ENCODE measurements at places on chromosomes 12 and 14.

DNA sequence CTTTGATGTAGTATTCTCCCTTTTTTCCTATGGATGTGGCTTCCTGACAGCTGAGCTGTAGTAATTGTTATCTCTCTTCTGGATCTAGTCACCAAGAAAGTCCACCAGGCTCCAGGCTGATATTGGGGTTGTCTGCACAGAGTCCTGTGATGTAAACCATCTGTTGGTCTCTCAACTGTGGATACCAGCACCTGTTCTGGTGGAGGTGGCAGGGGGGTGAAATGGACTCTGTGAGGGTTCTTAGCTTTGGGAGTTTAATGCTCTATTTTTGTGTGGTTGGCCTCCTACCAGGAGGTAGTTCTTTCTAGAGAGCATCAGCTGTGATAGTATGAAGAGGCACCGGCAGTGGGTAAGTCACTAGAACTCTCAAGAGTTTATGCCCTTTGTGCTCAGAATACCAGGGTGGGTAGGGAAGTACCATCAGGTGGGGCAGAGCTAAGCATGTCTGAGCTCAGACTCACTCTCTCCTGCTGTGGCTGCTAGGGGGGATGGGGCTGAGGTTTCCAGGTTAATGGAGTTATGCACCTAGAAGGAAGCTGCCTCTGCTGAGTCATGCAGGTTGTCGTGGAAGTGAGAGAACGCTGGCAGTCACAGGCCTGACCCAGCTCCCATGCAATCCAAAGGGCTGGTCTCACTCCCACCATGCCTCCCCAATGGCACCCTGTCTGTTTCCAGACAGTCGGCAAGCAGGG is 3.0 kb upstream of the TAS2R14 start:
- DNase-seq: no peak

- no peak for DNase-seq
Measured at GRCh38 chr14:53875324-53875897, 81.2 kb downstream of the BMP4 start.

DNA sequence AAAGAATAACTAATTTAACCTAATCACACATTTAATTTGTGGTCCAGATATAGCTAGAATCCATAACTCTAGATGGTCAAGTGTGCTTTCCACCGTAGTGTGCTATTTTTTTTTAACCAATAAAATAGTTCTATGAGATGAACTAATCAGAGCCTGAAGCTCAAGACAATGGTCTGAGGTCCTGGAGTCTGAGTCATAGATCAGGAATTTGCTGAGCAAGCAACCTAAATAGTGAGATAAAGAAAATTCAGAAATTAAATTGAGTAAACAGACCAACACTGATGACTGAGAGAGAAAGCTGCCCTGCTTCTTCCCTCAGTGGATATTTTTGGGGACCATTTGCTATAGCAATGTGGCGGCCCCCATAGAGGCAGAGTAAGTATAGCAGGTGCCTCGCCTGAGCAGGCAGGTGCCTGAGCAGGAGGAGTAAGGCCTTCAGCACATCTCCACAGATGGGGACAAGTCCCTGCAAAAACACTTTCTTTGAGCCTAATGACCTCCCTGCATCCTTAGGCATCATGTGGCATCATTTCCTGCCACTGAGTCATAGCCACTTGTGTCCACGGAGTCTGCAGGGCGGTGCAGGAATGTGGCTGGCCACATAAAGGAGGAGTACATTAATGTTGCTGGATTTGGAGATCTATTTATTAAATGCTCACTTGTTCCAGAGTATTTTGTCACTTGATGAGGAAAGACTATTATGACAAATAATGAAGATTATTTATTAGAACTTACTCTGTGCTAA is 13.9 kb upstream of the CLEC4E start:
- no peak for DNase-seq

GRCh38 chr14:20774258-20774824 is 6.1 kb downstream of the EDDM3B start:
- no peak for DNase-seq

DNA sequence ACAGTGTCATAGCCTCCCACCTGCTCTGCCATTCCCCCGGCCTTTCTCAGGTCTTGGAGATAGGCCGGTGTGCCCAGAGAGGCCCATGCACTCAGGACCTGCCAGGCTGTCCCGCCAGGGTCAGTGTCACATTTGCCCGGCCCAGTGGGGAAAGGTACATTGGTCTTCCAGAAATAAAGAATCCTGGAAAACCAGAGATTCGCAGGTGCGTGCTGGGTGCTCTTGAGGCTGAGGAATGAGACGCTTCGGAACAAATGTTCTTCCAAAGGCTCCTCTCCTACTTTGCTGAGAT is 205.8 kb upstream of the RTL1 start:
- DNase-seq: no peak

GRCh38 chr14:21486640-21487087 is 9.7 kb downstream of the TOX4 start:
- DNase-seq: no peak

GRCh38 chr12:128111951-128112350 is 155.0 kb upstream of the TMEM132C start:
- DNase-seq: no peak

DNA sequence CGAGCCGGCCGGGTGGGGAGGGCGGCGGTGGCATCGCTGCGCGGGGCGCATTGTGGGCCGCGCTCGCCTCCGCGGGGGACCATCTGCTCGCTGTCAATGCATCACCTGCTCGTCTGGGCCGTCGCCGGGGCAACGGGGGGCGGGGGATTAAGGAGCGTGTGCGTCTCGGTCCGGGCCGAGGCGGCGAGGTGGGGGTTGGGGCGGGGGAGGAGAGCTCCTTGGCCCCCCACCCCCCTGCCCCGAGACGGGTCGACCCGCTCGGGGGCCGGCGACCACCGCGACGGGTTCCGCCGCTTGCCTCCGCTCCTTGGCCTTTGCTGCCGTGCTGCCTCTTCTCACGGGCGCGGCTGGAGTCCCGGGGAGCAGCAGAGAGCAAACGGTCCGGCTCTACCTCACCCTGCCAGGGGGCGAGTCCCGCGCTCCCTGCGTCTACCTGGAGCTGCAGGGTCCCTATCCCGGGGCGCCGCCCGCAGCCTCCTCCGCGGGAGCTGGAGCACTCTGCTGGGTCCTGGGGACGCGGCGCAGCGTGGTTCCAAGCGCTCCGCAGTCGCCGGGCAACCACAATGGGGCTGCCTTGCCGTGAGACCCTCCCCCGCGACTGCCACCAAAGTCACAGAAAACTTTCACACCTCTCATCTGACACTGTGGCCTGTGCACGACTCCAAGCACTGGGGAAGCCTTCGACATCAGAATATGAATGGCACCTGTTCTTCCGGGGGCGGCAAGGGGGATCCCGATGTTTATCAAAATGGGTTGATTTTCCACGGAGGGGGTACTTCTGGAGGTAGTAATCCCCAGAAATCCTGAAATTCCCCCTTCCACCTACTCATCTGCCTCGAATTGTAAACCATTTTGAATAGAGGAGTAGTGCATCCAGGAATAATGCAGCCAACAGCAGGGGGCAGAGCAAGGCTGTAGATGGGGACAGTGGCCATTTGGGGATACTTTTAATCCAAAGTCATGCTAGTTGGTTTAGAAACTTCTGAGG is at the start of gene C12orf42:
Gene C12orf42, minus strand, starts transcription at position 500 of the 988 bp plus-strand sequence. CDS start 17,542 bp downstream, outside the sequence.
- DNase-seq: peak; percentile 45

DNA sequence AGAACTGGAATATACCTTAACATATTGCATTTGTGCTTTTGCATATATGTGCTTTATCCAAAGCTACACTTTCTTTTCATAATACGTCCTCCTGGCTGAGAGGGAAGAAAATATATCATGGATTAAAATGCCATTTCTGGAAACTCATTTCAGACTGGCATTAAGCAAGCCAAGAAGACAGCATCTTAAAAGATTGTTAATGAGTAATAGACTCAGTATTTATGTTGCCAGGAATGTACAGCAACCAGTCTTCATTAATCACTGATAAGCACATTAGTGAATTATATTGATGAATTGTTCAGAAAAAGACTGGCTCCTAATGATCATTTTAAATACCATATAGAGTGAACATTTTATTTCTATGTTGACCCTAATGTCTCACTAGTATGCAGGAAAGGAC is 134.9 kb upstream of the IFNG-AS1 start:
- DNase-seq: no peak

GRCh38 chr12:2691345-2692071 is 103.3 kb upstream of the FKBP4 start:
- DNase-seq: peak; percentile 61

- no peak for DNase-seq
Measured at GRCh38 chr12:57377103-57377840, 53.6 kb downstream of the R3HDM2 start.

DNA sequence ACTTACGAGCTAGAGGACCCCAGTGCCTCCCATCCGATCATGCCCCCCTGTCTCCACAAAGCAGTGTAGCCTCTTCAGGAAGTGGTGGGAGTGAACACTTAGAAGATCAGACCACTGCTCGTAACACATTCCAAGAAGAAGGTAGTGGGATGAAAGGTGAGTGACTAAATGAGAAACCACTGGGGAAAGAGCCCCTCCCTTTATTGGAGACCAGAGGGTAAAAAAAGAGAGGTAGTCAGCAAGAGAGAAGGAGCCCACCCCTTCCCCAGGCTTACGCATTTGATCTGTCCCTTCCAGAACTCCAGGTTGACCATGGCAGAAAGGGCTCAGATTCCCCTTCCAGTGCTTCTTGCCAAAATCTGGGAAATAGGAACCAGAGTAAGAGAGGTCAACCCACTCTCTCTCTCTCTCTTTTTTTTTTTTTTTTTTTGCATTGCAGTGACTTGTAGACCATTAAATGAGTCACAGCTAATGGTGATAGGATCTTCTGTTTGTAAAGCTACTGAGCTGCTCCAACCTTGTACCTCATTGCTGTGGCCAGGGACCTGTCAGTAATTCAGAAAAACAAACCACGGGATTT is 165.4 kb downstream of the GCH1 start:
- no peak for DNase-seq

DNA sequence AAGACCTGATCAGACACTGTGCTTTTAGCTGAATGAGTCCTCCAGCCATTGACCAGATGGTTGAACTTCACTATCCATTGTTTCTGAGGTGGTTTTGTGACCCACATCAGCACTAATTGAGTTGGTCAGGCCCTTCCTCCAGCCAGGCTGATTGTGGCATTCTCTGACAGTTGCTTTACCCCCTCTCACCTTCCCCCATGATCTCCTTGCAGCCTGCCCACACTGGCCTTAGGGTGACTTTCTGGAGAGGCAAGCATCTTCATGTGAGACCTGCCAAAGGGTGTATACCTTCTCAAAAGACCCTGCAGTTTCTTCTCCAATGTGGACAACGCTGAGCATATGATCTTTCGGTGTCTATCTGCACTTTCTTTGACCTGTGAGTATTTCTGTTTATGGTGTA is 83.9 kb downstream of the GPATCH2L start:
- no peak for DNase-seq

- DNase-seq: no peak
Measured at GRCh38 chr12:10136637-10137205, 6.7 kb upstream of the CLEC7A start.

DNA sequence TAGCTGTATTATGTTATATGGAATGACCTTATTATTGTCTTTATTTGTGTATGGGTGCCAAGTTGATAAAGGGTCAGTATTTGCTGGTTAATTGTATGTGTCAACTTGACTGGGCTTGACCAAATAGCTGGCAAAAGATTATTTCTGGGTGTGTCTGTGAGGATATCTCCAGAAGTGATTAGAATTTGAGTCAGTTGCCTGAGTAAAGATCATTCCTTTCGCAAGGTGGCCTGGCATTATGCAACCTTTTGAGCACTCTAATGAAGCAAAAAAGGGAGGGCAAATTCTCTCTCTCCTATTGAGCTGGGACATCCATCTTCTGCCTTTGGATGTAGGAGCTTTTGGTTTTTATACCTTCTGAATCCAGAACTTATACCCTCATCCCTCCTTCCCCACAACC is 82.2 kb downstream of the ATXN7L3B start:
- DNase-seq: no peak

DNA sequence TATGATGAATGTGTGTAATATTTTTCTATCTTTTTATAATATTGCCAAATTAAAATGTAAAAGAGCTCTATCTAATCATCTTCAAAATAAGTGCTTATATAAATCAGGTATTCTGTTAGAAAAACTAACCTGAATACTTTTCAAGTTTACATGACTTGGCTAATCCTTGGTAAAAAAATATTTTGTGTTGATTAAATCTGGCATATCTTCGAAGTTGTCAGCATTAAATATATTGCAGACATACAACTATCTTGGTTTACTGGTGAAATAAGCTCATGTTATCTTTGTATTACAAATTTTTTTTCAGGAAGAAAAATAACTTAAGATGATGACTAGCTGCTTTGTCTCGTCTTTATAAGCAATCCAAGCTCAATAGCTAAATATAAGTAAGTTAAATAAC is 39.6 kb downstream of the MGAT4C start:
- no peak for DNase-seq

DNA sequence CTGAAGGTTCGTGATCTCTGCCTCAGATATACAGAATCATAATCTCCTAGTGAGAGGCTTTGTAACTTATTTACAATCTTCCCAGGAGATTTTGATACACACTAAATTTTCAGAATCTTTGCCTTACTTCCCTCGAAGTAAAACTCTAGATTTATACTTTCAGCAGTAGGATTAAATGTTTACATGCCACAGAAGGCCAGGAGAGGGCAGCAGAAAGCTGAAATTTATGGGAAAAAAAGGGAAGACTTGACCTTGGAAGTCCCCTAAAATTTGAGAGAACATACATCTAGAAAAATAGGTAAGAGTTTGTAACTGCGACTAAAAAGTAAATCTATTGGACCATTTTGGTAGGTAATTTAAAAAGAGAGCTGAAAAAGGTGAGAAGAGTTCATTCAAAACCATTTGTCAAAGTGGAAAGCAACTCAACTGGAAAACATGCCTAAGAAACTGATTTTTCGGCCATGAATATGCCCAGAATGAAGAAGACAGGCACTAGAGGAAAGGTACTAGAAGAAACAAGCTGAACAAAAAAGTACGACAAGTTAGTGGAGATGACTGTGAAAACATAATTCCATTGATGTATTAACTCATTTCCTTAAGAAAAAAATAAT is 242.0 kb upstream of the MDGA2 start:
- no peak for DNase-seq

DNA sequence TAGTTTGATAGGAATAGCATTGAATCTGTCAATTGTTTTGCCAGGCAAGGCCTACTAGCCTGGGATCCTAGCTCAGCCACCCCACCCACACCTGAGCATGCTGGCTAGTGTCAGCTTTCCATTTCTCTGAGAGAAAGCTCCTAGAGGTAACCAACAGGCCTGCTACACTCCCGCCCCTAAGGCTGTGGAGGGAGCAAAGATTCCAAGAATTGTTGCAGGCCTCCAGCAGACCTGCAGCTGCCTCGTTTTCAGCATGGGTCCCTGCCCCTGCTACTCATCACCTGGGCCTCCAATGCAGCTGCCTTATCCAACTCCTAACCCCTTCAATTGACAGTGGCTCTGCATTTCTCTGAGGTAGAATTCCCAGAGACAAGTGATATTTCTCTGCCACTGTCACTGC is 852.4 kb upstream of the MDGA2 start:
- no peak for DNase-seq

- no peak for DNase-seq
Measured at GRCh38 chr14:99062216-99062615, 209.8 kb downstream of the BCL11B start.

DNA sequence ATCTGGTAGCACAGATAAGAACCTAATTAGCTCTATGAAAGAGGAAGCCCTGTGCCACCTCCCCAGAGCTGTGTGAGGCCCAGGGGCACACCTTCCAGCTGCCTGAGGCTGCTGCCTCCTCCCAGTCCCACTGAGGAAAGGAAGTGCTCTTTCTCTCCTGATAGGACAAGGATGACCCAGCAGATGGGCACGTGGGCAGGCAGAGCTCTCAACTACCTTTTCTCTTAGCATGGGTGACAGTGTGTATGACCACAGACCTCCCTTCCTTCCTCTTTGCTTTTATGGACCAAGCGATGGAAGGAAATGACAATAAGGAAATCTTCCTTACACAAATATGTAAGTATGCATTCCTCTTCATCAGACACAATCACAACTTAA is 127.6 kb upstream of the AMIGO2 start:
- no peak for DNase-seq

Measured in CD4-positive, alpha-beta T cell (primary cell).